NCI-H774 (cell line): ENCODE measurements at places on chromosomes 3 and 15.

DNA sequence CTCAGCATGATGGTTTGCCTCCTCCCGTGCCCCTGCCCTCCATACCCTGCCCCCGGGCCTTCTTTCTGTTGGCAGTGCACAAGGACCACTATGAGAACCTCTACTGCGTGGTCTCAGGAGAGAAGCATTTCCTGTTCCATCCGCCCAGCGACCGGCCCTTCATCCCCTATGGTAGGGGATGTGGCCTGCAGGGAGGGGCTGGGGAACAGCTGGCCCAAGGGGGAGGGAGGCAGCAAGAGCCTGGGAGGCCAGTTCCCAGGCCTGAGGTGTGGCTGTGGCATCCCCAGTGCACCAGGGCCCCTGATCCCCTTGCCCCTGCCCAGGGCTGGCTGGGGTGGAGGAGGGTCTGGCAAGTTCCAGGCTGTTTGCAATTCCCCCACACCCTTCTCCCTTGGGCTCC is 2.6 kb upstream of the PLA2G4B start:
- no peak for DNase-seq

DNA sequence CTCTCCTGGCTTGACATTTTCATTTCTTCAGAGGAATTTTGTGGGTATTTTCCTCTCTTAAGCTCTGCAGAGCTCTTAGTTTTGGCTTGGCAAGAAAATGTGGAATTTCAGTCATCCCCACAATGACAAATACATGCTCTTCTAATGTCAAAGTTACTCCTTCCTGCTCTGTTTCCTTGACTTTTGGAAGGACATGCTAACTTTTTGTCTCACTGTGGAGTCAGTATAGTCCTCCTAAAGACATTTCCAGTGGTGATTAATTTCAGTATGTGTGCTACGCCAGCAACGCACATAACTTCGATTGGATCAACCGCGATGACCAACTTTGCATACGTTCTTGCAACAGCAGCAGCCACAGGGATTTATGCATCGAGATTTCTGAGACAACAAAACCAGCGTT is 13.3 kb downstream of the EBLN2 start:
- DNase-seq: no peak

DNA sequence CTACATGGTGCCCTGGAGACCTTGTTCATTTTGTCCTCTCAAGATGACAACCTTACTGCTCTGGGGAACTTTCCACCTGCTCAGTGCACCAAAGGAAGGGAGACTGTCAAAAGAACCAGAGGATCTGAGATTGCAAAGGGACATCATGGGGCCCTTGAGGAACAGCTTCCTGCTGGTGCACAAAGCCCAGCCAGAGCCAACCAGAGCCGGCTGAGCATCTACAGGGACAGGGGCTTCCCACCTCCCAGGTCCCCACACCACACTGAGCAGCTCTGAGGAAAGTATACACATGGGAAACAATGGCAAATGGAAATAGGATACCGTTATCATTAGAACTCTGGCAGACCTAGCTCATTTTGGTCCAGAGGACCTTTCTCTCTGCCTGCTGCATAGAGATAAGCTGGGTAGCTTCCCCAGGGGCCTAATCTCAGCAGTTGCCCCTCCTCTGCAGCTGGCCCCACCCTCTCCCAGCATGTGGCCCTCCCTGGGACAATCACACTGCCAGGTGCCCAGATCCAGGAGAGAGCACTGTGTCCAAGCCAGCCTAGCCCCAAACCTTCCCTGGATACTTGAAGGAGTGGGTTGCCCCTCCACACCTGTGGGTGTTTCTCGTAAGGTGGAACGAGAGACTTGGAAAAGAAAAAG is 123.4 kb upstream of the PRR20G start:
- DNase-seq: no peak

GRCh38 chr15:75112278-75112847 is 89.0 kb downstream of the PPCDC start:
- no peak for DNase-seq

- no peak for DNase-seq
Observed at GRCh38 chr15:35445891-35446290, 100.1 kb downstream of the DPH6 start.

GRCh38 chr3:112579232-112579631 is 17.4 kb downstream of the SLC35A5 start:
- DNase-seq: no peak

DNA sequence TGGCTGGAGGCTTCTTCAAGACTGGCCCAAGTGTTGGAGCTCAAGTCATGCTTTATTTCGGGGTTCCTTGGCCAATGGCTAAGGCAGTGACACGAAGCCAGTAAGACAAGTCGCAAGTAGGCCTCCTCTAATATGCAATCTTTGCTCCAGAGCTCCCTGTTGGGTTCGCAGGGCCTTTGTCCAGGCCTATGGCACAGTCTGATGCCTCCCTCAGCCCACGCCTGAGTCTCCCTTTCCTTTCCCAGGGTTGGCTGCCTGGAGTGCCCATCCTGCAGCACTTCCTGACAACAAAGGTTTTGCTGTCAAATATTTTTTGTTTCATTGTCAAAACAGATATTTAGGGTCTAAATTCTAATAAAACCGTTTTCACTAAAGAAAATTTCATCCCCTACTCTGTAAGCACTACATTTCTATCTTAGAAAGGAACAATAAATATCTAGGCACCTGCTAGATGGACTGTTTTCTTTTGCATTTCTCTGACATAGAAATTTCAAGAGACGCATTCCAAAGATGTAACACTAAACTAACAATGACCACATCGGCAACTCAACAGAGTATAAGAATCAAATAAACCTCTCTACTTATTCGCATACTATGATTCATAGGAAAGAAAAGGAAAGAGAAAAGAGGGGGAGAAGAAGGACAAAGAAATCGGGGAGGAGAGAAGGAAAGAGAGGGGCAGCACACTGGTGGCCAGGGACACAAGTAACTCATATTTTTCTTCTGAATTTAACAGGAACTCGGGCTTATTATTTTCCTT is 393.1 kb upstream of the ATP11B start:
- no peak for DNase-seq

- no peak for DNase-seq
Observed at GRCh38 chr15:68232937-68233336, 3.4 kb upstream of the CLN6 start.

- DNase-seq: no peak
Observed at GRCh38 chr3:95815828-95816227, 998.6 kb upstream of the EPHA6 start.

- DNase-seq: no peak
Observed at GRCh38 chr3:35383719-35384555, 255.4 kb upstream of the ARPP21 start.

DNA sequence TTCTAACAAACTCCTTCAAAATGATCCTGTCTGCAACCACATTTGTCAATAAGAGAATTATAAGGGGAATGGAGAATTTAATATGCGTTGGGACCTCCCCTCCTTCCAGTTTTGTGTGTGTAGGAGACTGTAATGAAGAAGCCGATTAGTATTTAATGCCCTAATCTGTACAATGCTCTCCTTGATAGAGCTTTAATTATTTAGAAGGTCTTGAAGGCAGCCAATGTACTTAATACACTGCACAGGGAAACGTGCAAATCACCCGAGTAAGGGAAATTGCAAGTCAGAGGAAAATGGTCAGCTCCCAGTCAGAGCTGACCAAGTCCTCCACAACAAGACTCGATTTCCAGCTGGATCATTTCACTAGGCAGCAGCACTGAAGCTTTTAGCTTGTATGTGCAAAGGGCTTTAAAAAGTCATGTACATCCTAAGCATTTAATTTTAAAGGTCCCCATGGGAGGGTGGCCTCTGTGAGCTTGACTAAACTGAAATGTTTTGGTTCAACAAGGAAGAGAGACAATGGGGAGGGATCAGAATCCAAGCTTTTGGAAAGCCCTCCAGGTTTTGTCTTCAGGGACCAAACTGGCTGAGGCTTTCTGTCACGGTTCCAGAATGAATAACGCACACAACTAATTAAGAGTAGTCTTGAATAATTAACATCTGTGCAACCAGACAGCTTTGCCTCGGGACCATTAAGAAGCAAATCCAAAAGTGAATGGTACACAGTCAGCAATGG is 159.8 kb upstream of the MITF start:
- DNase-seq: no peak

- DNase-seq: no peak
Observed at GRCh38 chr3:30124435-30125370, 481.7 kb upstream of the TGFBR2 start.
